ENCODE measurements at places on chromosomes 13 and 19. TPM values are rescaled to one million over a fixed set of nuclear protein-coding genes. Genes with fewer than 3 reads are reported as not detected.

Gene SIGLEC12
- total RNA-seq = not detected

Gene ERICH4
- not detected for total RNA-seq

Gene SPIB
- total RNA-seq = not detected

Gene LRG1
- total RNA-seq = not detected

Gene PSG2
- total RNA-seq = 0.28 TPM

Gene TMPRSS9
- total RNA-seq = not detected

Gene ANGPTL8
- not detected for total RNA-seq

DNA sequence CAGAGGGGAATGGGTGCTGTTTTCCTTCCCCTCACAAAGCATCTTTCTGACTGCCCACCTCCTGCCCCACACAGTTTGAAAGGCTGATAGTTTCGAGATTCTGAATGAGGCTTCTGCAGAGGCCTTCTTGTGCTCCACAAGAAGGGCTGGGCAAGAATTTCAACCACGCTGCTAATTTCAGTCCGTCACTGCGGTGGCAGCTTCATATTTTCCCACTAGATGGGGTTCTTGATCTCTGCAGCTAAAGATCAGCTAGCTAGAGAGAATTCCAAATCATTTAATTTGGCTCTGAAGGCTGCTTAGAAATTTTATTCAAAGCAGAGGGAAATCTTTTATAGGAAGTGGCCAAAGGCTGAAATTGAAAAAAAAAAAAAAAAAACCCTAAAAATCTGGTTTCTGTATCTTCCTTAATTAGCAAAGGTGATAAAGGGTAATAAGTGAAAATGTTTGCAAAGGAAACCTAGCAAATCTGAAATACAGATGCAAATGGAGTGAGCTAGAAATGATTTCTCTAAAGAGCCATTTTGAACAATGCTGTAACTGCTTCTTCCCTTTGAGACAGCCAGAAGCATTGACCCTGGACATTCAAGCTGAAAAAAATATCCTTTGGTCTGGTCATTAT lies 38.0 kb upstream of the C13orf42 start:
- DNase-seq = peak; percentile 45

- DNase-seq = peak; percentile 25
Observed at GRCh38 chr19:18339723-18340122, 675 bp upstream of the PGPEP1 start.

DNA sequence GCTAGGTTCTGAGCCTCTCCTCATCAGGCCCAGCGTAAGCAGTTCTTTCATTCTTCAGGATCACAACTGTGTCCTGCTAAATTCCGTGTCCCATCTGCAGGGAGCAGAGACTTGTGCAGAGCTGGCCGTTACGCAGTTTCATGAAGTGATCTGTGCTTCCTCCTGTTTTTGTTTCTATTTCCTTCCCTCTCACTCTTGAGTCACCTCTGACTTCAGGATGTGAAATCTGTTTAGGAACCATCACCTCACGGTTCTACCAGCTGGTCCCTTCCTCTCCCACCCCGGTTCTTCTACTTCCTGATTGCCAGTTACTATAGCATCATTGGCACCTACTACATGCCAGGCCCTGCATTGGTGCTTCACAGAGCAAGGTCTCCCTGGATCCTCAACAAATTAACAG lies 8.5 kb downstream of the MAU2 start:
- no peak for DNase-seq

GRCh38 chr13:51639171-51639570 lies 54.9 kb downstream of the WDFY2 start:
- peak; percentile 11 for DNase-seq

- DNase-seq = no peak
Observed at GRCh38 chr19:47623921-47624391, 15.0 kb downstream of the BICRA start.

DNA sequence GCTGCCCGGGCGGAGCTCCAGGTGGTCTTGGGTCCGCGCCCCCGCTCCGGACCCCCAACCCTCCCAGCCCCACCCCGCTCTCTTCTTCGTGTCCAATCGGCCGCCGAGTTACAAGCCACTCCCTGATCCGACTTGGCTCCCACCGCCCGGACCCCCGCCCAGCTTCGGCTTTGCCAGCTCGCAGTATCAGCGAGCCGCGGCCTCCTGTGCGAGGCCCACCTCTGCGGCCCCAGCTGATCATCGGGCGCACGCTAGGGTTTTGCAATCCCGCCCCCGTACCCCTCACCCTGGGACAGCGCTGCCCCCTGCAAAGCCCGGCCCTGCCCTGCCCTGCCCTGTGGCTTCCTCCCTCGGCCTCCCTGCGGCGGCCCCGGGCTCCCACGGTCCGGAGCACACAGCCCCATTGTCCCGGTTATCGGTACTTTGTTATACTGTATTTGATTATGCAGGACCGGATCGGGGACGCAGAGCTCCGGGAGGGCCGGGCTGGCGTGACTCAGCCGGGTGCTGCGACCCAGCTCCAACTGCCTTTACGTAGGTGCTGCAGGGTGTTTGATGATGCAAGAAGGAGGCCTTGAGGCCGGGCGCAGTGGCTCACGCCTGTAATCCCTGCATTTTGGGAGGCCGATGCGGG lies 598 bp upstream of the LPAR2 start:
- peak; percentile 48 for DNase-seq

DNA sequence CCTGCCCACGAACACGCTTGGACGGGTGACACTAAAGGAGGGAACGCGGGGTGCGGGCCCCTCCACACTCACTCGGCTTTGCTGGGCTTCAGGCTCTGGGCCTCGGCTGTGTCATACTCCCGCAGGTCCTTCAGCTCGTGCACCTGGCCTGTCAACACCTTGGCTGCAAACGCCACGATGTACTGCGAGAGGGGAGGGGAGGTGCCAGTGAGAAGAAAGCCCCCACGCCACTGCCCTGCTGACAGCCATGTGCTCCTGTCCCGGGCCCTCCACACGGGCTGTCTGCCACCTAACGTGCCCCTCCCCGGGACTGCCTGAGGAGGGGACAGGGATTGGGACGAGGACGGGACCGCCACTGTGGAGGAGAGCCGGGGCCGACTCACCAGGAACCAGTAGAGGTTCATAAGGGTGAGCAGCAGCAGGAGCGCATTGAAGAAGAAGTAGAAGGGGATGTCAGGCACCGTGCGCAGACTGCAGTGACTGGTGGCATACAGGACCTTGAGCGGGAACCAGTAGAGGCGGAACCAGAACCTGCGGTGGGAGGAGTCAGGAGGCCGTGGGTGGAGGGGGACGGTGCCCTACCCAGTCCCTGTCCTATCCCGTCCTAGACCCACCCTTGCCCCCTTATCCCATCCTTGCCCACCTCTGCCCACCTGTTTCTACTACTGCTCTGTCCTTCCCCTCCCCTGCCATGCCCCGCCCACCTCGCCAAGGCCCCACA lies 16.9 kb downstream of the CERS1 start:
- DNase-seq = no peak

- DNase-seq = no peak
Observed at GRCh38 chr19:4933528-4933927, 24.2 kb downstream of the UHRF1 start.

GRCh38 chr13:91025442-91025841 lies 322.0 kb upstream of the MIR17HG start:
- DNase-seq = no peak

DNA sequence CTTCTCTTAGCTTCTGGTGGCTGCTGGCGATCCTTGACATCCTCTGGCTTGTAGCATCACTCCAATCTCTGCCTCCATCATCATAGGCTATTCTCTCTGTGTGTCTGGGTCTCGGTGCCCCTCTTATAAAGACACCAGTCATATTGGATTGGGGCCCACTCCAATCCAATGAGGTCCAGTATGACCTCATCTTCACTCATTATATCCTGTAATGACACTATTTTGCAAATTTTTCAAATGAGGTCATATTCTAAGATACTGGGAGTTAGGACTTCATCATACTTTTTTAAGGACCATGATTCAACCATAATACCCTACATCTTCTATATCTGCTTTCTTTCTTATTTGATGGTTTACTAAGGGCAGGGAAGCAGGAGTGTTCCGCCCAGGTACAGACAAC lies 12.0 kb upstream of the SLC46A3 start:
- DNase-seq = no peak

GRCh38 chr19:33434886-33435705 lies 61.6 kb downstream of the CEBPG start:
- peak; percentile 32 for DNase-seq

- DNase-seq = peak; percentile 33
Observed at GRCh38 chr19:55461974-55462626, 658 bp upstream of the ISOC2 start.

- DNase-seq = no peak
Observed at GRCh38 chr19:29277102-29277501, 64.2 kb upstream of the UQCRFS1 start.

GRCh38 chr19:5017235-5017634 lies 48.3 kb downstream of the KDM4B start:
- no peak for DNase-seq

GRCh38 chr19:19546751-19547162 lies 8.7 kb downstream of the CILP2 start:
- no peak for DNase-seq

DNA sequence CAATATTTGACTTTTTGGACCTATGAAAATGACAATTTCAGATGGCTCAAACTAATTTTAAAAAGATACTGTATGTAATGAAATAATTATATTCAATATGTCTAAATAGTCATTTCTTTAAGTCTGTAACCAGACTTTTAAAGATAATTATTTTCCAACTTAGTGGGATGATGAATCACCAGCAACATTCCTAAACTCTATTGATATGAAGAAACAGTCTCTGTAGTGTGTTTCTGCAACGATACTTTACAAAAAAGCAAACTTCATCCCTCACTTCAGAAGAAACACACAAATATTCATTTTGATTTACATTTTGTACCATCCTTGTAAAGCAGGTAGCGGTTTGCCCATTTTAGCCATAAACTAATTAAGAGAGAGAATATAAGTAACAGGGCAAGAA lies 417.4 kb downstream of the EFNB2 start:
- peak; percentile 32 for DNase-seq

DNA sequence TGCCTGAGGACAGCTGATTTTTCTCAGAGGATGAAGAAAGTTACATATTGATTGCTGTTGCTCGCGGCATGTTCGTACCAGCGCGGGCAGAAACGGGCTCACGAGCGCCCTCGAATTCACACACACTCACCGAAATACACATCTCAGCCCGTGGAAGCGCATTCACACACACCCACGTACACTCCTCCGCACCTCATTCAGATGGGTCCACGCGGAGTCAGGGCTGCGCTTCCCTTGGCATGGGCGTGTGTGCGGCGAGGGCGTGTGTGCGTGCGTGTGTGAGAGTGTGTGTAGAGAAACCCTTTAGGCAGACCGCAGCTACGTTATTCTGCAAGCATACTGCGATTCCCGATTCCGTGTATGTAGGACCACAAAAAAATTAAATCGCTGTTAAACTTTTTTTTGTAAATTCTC lies 2.1 kb upstream of the PCDH17 start:
- DNase-seq = no peak

GRCh38 chr19:434152-434960 lies 25.4 kb upstream of the C2CD4C start:
- DNase-seq = no peak
